ENCODE measurements at places on chromosomes 6 and 20. TPM values are rescaled to one million over a fixed set of nuclear protein-coding genes. Genes with fewer than 3 reads are reported as not detected.
A peak's percentile ranks its signal among the peaks of the same experiment; 100 is the strongest.

- peak; percentile 67 for DNase-seq
These were observed 303.9 kb upstream of the SGK1 start for GRCh38 chr6:134621858-134622257.

DNA sequence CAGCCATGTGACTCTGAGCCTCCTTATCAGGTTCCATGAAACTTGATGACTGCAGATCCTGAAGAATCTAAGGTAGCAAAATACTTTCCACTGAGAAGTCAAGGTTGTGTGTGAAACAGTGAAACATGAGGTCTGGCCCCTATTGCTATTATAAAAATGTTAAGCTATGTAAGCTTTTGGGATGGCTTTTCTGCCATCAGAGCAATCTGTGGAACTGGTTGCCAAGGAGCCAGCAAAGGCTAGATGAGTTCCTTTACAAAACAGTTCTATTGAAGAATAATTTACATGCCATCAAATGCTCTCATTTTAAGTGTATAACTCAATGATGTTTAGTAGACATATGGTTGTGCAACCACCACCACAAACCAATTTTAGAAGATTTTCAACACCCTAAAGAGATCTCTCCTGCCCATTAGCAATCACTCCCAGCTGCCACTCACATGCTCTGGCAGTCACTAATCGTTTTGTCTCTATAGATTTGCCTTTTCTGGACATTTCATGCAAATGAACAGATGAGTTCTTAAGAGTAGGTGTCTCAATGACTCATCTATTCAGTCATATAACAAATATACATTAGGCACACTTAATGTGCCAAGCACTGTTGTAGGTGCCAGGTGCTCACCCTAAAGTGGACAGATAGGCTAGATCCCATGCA is 19.9 kb upstream of the MEP1A start:
- no peak for DNase-seq

DNA sequence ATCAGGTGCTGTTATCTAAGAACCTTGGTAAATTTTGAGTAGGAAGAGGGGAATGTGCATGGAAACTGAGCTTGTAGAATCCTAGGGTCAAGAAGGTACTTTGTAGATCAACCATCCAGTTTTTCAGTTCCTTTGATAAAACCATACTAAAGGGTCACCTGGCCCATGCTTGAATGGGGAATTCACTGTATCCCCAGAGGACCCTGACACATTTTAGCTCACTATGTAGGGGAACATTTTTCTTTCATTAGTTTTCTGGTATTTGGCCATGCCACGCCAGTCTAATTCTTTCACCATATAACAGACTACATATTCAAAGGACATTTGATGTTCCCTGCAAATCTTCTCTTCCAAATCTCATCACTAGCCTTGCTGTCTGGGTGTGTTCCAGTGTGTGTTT is 29.9 kb downstream of the LRRC1 start:
- no peak for DNase-seq

DNA sequence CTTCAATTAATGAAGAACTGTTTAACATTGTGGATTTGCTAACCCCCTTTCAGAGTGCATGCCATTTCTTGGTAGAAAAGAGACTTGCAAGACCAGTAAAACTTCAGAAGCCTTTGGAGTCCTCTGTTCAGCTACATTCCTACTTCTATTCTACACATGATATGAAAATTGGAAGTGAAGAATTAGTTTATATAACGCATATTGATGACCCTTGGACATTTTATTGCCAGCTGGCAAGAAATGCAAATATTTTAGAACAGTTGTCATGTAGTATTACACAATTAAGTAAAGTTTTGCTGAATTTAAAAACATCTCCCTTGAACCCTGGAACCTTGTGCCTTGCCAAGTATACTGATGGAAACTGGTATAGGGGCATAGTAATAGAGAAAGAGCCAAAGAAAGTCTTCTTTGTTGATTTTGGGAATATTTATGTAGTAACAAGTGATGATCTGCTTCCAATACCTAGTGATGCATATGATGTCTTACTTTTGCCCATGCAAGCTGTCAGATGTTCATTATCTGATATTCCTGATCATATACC is 3.3 kb downstream of the TDRD6 start:
- DNase-seq, result no peak

DNA sequence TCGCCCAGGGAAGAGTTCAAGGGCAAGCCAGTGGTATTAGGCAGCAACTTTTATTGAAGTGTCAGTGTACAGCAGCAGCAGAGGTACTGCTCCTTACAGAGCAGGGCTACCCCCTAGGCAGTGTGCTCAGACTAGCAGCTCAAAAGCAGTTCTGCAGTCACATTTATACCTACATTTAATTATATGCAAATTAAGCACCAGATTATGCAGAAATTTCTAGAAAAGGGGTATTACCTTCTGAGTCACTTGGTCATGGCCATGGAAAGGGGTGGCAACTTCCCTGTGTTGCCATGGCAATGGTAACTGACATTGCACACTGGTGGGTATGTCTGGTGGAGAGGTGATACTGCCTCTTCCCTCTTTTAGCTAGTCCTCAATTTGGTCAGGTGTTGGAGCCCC is 2.1 kb upstream of the ZKSCAN4 start:
- no peak for DNase-seq

Gene NMBR
- polyA plus RNA-seq, result not detected

Gene ERVFRD-1
- not detected for polyA plus RNA-seq

Measured in keratinocyte (primary cell).